Activated naive CD8-positive, alpha-beta T cell treated with anti-CD3 and anti-CD28 coated beads, Interleukin-2, amount 50 U/mL, for 24 hours (primary cell): ENCODE measurements at places on chromosomes 6 and 20.
A peak's percentile ranks its signal among the peaks of the same experiment; 100 is the strongest.

- DNase-seq: no peak
Measured at GRCh38 chr6:130655586-130655985, 171.6 kb upstream of the SMLR1 start.

DNA sequence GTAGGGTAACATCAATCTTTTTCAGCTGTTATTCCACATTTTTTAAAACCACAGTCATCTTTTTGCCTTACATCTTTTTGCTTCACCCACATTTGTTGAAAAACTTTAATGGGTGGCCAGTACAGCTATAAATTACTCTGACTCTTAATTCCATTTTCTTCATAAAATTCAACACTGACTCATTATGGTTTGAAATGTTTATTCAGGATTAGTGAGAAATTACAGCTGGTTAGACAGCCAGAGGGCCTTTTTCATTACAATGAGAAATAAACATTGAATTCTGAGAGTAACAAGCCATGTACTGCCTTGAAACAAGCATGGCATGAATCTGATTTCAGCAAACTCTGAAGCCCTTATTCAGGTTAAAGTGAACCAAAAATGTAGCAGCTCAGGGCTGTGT lies 19.5 kb downstream of the NDUFAF4 start:
- no peak for DNase-seq

DNA sequence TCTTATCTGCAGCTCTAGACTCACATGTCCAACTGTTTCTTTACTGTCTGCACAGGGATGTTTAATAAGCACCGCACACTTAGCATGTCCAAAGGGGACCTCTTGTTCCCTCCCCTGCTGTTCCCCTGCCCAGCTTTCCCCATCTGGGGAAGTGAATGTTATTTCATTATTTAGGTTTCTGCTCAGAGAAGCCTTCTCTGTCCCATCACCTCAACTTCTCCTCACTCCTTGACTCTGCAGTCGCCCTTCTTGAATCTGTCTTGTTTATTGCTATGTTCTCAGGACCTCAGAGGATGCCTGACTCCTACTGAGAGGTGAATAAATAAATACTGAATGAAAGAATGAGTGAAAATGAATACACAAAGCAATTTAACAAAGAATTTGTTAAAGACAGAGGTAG lies 121.0 kb downstream of the SASH1 start:
- no peak for DNase-seq

GRCh38 chr6:54244430-54244829 lies 63.8 kb upstream of the TINAG start:
- no peak for DNase-seq

DNA sequence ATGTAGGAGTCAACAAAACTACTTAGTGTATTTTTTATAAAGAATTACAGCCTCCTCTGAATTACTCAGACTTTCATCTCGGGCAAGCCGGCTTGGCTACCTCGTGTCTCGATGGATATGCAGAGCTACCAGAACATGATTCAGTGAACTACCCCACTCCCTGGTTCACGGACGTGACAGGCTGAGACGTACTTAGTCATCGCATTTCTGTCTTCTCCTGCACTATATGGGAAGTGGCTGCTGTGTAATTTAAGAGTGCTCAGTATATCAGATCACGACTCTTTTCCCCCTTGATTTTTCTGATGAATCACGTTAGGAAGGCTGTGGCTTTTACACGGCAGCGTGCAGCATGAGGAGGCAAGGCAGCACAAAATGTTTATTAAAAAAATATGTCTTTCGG lies 302.7 kb upstream of the ZFP64 start:
- peak; percentile 48 for DNase-seq
